B cell (primary cell): ENCODE measurements at places on chromosomes 11 and 22. TPM values are rescaled to one million over a fixed set of nuclear protein-coding genes. Genes with fewer than 3 reads are reported as not detected.
A peak's percentile ranks its signal among the peaks of the same experiment; 100 is the strongest.

LBHD1 gene
- total RNA-seq: 32.5 and 33.3 TPM in 2 replicates

- H3K27ac ChIP-seq: peak overlapping the region; percentile 88
- H3K4me1 ChIP-seq: peaks cover 63% of the 10 kb centered on the region
- DNase-seq: no peak
- no peaks in the 10 kb centered on the region for H3K27me3 ChIP-seq
- no peaks in the 10 kb centered on the region for H3K36me3 ChIP-seq
Observed at GRCh38 chr11:35141071-35141470, 2.1 kb downstream of the CD44 start.

DNA sequence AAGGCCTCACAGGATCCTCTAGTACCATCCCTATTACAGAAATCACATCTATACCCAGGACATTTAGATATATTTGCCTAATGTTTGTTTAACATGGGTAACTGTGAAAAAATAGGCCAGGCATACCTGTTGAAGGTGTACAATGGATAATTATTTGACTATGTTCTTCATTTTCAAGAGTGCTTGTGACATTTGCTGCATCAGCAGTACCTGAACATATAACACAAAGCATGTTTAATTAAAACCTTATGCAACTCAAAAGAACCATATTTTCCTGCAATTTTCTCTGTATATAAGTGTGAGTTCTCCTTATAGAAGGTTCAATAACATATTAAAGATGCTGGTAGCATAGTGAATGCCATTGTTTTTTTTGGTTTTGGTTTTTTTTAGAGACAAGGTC lies 8.5 kb upstream of the CCDC34 start:
- H3K27me3 ChIP-seq: no peaks in the 10 kb centered on the region
- H3K36me3 ChIP-seq: no peaks in the 10 kb centered on the region
- no peak overlapping the region for H3K4me3 ChIP-seq

DNA sequence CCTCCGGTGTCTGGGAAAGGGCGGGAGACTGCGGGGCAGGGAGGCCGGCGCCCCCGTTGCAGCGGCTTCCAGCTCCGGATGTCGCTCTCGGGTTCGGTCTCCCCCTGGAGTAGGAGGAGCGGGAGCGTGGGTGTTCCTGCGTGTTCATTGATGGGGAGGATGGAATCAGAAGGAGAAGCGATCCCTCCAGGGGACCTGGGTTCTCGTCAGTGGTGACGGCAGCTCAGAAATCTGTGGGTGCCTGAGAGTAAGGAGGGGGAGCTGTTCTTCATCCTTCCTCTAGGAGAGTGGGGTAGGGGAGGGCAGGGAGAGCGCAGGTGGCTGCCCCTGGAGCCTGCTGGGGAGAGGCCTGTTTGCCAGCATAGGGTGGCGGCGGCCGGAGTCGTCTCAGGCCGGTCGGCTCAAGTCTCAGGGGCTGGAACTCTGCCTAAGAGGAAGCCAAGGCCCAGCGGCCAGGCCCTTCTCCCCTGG lies 1.1 kb downstream of the UBASH3B start:
- no peak overlapping the region for H3K27ac ChIP-seq
- DNase-seq: peak; percentile 59
- H3K4me3 ChIP-seq: peak overlapping the region; percentile 86
- H3K36me3 ChIP-seq: no peaks in the 10 kb centered on the region
- H3K4me1 ChIP-seq: peaks cover 21% of the 10 kb centered on the region

- no peaks in the 10 kb centered on the region for H3K27me3 ChIP-seq
- no peak for DNase-seq
- H3K27ac ChIP-seq: no peak overlapping the region
- no peaks in the 10 kb centered on the region for H3K4me1 ChIP-seq
- H3K4me3 ChIP-seq: no peak overlapping the region
Observed at GRCh38 chr22:37105154-37105553, 4.4 kb downstream of the TMPRSS6 start.

- no peaks in the 10 kb centered on the region for H3K36me3 ChIP-seq
- H3K27me3 ChIP-seq: no peaks in the 10 kb centered on the region
- no peak overlapping the region for H3K4me3 ChIP-seq
- peak; percentile 42 for DNase-seq
- H3K27ac ChIP-seq: no peak overlapping the region
Observed at GRCh38 chr11:19938169-19938856, 222.0 kb downstream of the DBX1 start.

KDM4E gene
- total RNA-seq: not detected in 2 replicates

DNA sequence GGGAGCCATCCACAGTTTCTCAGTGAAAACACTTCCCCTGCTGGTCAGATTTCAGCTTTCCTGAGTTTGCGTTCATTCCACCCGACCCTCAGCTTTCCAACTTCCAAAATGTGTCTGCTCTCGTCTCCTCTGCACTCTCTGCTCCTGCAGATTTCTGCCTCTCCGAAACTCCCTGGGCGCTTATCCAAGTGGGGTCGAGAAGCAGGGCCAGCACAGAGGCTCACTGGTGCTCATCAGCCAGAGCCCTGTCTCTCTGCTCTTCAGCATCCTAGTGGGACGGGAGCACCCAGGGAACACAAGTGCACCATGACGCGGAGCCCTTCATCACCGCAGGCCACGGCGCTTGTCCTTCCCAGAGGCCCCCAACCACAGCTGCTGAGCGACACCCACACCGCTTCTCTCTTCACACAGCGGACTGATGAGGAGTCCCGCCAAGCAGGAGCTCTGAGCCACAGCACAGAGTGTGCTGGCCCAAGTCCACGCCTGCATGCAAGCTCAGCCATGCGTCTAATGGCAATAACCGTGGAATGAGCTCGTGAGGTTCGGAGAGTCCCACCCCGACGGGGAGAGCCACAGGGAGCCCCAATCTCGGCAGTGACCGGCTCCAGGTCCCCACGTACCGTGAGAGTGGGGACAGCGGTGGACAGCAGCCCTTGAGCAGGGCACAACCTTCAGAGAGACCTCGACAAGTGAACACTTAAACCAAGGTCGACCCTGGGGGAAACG lies 27.9 kb upstream of the MOB2 start:
- H3K4me1 ChIP-seq: peaks cover 14% of the 10 kb centered on the region
- DNase-seq: no peak
- no peak overlapping the region for H3K4me3 ChIP-seq
- H3K27ac ChIP-seq: no peak overlapping the region
- H3K27me3 ChIP-seq: no peaks in the 10 kb centered on the region

RAC2 gene
- 249 and 273 TPM in 2 replicates for total RNA-seq

GRCh38 chr22:49247194-49247924 lies 580.3 kb downstream of the BRD1 start:
- no peak for DNase-seq
- H3K27me3 ChIP-seq: no peaks in the 10 kb centered on the region
- H3K4me1 ChIP-seq: no peaks in the 10 kb centered on the region
- no peaks in the 10 kb centered on the region for H3K36me3 ChIP-seq

BEST1 gene
- 0.78 and 0.99 TPM in 2 replicates for total RNA-seq

DNA sequence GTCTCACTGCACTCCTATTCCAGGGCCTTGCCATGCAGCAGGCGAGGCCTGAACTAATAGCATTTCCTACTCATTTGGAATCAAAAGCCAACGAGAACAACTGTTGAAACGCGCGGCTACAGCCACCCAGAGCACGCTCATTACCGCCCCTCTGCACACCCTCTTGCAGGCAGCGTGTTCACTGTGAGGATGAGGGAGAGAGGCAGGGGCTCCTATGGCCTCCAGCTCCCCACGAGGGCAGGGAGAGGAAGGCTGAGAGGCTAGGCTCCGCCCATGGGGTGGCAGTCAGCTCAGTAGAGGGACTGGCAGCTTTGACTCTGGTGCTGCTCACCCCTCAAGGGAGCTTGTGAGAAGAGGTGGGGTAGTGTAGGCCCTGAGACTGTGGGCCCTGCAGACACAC lies 26.2 kb downstream of the LMO1 start:
- H3K4me3 ChIP-seq: no peak overlapping the region
- H3K27me3 ChIP-seq: no peaks in the 10 kb centered on the region
- peaks cover 10% of the 10 kb centered on the region for H3K4me1 ChIP-seq
- no peak overlapping the region for H3K27ac ChIP-seq
- no peaks in the 10 kb centered on the region for H3K36me3 ChIP-seq

- peaks cover 53% of the 10 kb centered on the region for H3K4me1 ChIP-seq
- no peak overlapping the region for H3K4me3 ChIP-seq
- no peak for DNase-seq
- H3K27me3 ChIP-seq: no peaks in the 10 kb centered on the region
Observed at GRCh38 chr11:76639621-76640020, 30.9 kb downstream of the LRRC32 start.

FGF4 gene
- total RNA-seq: not detected in 2 replicates

BRMS1 gene
- total RNA-seq: 50.9 and 58.3 TPM in 2 replicates

ZNF280B gene
- 2.9 and 3.5 TPM in 2 replicates for total RNA-seq

ELFN2 gene
- total RNA-seq: 0.12 and 0.22 TPM in 2 replicates

- H3K27me3 ChIP-seq: no peaks in the 10 kb centered on the region
- no peak overlapping the region for H3K27ac ChIP-seq
- DNase-seq: no peak
- H3K4me3 ChIP-seq: no peak overlapping the region
- H3K36me3 ChIP-seq: no peaks in the 10 kb centered on the region
Observed at GRCh38 chr11:6414874-6415328, 4.0 kb downstream of the APBB1 start.
